LoVo (cell line): ENCODE measurements at places on chromosomes 4 and X.

- no peak for DNase-seq
Measured at GRCh38 chr4:137367620-137368019, 164.7 kb downstream of the PCDH18 start.

DNA sequence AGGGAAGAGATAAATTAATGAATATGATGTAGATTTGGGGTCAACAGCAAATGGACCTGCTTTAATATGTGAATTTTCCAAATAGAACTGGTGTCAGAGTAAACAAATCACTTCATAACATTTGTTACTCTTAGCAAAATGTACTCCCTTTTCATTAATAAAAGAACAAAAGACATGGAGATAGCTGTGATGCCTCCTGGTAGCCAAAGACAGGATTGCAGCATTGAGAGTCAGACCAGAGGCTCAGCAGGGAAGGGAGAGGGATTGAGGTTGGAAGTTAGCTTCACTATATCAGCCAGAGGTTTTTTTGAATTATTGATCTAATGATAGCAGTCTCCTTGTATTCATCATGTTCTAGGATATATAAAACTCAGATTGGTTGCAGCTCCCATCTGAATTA, 17.4 kb upstream of the RAB40A start:
- DNase-seq, result no peak

DNA sequence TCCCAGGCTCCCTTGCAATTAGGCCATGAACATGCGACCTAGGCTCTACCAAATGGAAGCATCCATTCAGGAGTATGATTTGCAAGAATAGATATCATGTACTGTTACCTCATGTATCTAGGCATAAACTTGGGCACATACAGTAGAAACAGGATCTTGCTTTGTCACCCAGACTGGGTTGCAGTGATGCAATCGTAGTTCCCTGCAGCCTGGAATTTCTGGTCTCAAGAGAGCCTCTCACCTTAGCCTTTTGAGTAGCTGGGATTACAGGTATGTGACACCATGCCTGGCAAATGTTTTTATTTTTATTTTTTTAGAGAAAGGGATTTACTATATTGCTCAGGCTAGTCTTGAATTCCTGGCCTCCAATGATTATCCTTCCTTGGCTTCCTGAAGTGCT, 994.2 kb downstream of the ADGRL3 start:
- DNase-seq, result no peak

- peak; percentile 81 for DNase-seq
Measured at GRCh38 chr4:90215286-90215685, 88.1 kb downstream of the CCSER1 start.

GRCh38 chr4:17356926-17357325, 155.0 kb downstream of the QDPR start:
- DNase-seq, result no peak

DNA sequence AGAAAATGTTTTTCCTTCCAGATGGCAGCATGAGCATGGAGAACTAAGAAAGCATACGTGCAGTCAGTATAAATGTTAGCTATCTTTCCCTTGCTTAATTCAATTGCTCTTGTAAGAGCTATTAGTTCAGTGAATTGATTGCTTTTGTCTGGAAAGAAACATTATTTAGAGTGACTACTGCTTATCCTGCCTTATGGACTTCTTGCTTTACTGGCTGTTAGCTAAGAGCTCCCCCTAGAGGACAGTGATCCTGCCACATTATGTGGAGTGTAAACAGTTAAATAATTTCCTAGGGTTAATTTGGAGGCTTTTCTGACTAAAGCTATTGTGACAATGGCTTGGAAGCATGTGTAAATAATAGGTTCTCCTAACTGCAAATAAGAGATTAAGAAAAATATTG, 1402.4 kb downstream of the FAM133A start:
- peak; percentile 8 for DNase-seq

- DNase-seq, result no peak
Measured at GRCh38 chr4:122604146-122604545, 16.7 kb downstream of the IL21 start.

GRCh38 chr4:5101571-5101970, 50.3 kb downstream of the STK32B start:
- no peak for DNase-seq
